ENCODE measurements at places on chromosomes 2 and 18. TPM values are rescaled to one million over a fixed set of nuclear protein-coding genes. Genes with fewer than 3 reads are reported as not detected.

GRCh38 chr2:233297076-233297475 lies 10.5 kb upstream of the SAG start:
- no peaks in the 10 kb centered on the region for H3K27me3 ChIP-seq
- H3K4me3 ChIP-seq = no peak overlapping the region
- DNase-seq = no peak
- H3K4me1 ChIP-seq = no peaks in the 10 kb centered on the region
- H3K27ac ChIP-seq = no peak overlapping the region
- peaks cover 4% of the 10 kb centered on the region for H3K36me3 ChIP-seq

DNA sequence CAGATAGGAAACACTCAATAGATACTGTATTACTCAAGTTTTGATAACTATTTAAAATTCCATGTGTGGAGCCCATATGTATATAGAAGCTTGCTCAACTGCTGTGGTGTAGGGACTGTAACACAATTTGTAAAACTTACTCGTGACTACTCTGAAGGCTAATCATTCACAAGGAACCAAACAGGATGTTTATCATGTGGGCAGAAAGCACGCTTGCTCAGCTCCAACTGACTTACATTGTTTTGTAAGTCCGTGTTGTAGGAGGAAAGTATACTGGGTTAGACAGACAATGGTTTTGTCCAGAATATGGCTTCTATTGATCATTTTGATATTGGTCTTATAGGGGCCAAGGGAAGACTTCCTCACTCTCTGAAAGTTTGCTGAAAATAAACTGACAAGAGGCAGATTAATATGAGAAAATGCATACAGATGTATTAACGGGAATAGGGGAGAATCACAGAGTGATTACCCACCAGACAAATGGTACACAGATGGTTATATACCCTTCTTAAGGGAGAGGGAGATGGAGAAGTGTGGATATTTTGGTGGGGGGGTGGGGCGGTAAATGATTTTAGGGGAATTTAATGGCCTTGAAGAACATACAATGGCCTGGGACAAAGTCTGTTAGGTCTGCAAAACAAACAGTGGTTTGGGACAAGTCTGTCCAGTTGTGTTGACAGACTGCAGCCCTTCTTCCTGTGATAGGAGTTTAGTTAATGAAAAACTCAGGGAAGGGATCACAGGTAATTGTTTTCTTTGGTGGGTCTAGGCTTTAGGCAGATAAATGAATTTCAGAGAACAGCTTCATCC lies 259.3 kb upstream of the SP5 start:
- H3K27ac ChIP-seq = no peak overlapping the region
- no peaks in the 10 kb centered on the region for H3K4me1 ChIP-seq
- no peak for DNase-seq
- H3K4me3 ChIP-seq = no peak overlapping the region

- H3K4me3 ChIP-seq = no peak overlapping the region
- no peak overlapping the region for H3K27ac ChIP-seq
- no peak for DNase-seq
- no peaks in the 10 kb centered on the region for H3K36me3 ChIP-seq
- no peaks in the 10 kb centered on the region for H3K27me3 ChIP-seq
- no peaks in the 10 kb centered on the region for H3K4me1 ChIP-seq
Measured at GRCh38 chr2:241003369-241003768, 5.0 kb downstream of the SNED1 start.

DNA sequence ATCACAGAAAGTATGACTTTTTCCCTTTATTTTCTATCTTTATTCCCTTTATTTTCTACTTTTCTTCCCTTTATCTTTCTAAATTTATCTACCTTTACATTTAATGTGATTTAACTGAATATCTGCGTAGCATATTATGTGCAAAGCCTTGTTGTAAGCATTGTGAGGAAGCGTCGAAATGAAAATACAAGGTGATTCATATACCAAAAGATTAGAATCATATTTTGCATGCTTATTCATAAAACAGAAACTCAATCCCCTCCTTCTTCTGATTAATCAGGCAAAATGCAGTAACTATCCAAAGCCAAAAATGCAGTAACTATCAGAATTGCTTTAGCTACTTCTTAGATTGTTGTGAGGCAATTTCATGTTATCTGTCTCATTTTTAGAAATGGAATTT lies 393.0 kb downstream of the CDH19 start:
- no peaks in the 10 kb centered on the region for H3K4me1 ChIP-seq
- H3K27ac ChIP-seq = no peak overlapping the region
- H3K27me3 ChIP-seq = no peaks in the 10 kb centered on the region
- H3K36me3 ChIP-seq = no peaks in the 10 kb centered on the region

DNA sequence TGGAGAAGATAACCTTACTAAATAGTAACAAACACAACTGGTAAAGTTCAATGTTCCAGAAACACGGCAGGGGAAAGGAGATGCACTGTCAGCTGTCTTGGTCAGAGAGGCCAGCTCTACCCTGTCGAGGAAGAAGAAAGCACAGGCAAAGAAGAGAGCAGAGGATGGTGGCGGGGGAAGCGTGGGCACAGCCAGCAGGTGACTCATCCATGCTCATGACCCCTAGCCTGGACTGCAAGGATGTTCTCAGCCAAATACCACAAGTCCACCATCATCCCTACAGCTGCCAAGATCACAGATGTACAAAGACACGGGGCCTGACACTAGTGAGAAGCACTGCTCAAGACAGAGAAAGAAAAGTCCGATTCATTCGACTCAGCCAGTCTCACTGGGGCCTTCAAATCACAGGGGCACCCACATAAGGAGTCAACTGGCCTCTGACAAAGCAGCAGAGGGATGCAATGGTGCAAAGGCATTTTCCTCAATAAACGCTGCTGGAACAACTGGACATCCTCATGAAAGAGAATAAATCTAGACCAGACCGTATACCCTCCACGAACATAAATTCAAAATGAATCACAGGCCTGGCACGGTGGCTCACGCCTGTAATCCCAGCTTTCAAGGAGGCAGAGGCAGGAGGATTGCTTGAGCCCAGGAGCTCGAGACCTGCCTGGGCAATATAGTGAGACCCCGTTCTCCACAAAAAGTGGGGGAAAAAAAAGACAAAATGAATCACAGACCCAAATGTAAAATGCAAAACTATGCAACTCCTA lies 5.6 kb downstream of the DTYMK start:
- DNase-seq = no peak
- H3K27me3 ChIP-seq = no peaks in the 10 kb centered on the region
- no peaks in the 10 kb centered on the region for H3K4me1 ChIP-seq
- no peak overlapping the region for H3K4me3 ChIP-seq
- peaks cover 8% of the 10 kb centered on the region for H3K36me3 ChIP-seq

- H3K36me3 ChIP-seq = no peaks in the 10 kb centered on the region
- no peaks in the 10 kb centered on the region for H3K27me3 ChIP-seq
- H3K4me3 ChIP-seq = no peak overlapping the region
Measured at GRCh38 chr2:98477036-98477435, 32.4 kb downstream of the INPP4A start.

EHD3 gene
- total RNA-seq = 12.6 TPM

VPS54 gene
- total RNA-seq = 19.8 TPM

RASGRP3 gene
- total RNA-seq = 5.4 TPM

ING5 gene
- total RNA-seq = 50.7 TPM

Data from tibial nerve (tissue), 4 donors.